ENCODE measurements at places on chromosomes 7 and 10.

DNA sequence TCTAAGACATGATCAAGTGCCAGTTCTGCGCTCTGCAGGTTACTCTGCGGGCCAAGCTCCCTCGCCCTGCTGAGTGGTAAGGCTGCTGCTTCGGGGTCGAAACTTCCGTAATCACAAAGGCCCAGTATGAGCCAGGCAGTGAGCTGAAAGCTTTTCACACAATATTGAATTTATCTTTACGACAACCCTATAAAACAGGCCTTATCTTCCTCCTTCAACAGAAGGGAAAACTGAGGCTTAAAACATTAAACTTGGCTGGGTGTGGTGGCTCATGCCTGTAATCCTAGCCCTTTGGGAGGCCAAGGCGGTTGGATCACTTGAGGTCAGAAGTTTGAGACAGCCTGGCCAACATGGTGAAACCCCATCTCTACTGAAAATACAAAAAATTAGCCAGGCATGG lies 83.3 kb downstream of the FAM107B start:
- DNase-seq, result no peak

DNA sequence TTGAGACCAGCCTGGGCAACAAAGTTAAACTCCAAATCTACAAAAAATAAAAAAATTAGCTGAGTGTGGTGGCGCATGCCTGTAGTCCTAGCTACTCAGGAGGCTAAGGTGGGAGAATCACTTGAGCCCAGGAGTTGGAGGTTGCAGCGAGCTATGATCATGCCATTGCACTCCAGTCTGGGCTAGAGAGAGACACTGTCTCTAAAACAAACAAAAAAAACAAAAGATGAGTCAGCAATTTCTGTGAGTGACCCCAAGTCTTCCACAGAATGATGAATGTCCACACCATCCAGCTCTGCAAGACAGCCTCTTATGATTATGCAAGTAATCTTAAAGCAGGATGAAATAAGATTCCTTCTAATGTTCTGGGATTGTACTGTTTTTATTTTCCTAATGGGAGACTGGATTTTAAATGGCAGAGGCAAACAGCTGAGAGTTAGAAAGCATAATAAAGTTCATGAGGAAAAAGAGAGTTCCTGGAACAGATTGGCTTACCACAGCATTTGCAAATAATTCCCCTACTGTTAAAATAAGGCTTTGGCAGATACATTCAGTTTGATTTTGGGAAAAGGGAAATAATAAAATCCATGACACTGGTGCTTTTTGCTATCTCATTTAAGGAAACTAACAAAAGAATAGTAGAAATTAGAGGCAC lies 18.9 kb upstream of the PRKAR2B start:
- DNase-seq, result no peak

DNA sequence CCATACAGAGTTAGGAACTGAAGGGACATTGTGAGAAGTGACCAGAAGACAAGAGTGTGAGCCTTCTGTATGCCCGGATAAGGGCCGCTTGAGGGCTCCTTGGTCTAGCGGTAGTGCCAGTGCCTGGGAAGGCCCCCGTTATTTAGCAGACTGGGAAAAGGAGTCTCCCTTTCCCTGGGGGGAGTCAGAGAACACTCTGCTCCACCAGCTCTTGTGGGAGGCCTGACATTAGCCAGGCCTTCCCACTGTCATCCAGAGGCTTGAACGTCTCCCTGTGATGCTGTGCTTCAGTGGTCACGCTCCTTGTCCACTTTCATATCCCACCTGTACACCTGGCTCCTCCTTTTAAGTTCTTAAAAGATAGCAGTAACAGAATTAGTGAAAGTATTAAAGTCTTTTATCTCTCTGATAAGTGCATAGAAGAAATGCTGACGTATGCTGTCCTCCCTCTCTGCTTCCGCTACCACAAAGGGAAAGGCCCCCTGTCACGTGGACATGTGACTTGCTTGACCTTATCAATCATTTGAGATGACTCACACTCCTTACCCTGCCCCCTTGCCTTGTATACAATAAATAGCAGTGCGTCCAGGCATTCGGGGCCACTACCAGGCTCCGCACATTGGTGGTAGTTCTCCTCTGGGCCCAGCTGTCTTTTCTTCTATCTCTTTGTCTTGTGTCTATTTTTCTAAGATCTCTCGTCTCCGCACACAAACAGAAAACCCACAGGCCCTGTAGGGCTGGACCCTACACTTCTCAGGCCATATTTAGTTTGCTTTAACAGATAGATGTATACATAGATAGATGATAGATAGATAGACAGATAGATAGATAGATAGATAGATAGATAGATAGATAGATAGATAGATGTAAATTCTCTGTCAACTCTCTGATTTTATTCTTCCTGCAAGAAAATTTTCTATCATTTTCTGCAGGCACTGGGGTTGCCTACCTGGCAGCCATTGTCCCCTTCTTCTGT lies 131.5 kb upstream of the JCAD start:
- DNase-seq, result no peak

DNA sequence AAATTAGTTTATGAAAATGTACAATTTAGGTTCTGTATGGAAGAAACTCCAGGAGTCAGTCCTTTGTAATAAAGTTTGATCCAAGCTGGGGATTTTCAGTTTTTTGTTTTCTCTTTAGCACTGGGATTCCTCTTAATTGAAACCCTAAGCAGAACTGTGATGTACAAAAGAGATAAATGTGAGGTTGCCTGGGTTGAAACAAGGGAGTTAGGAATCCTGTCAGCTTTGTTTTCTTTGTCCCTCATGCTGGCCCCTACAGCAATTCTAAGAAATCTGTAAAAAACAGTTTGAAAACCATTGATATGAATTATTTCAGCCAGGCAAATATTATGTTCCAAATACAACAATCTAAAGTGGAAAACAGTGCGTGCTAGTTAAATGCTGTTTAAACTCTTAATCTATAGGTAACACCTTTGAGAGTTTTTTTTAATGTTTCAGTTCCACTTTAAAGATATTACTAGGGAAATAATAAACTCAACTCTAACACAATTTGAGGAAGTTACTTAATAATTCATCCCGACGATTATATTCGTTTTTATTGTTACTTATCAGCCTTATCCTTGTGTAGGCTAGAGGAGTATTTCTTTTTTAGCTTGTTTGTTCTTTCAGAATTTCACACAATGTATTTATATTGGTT lies 65.3 kb downstream of the SGCE start:
- DNase-seq, result no peak

DNA sequence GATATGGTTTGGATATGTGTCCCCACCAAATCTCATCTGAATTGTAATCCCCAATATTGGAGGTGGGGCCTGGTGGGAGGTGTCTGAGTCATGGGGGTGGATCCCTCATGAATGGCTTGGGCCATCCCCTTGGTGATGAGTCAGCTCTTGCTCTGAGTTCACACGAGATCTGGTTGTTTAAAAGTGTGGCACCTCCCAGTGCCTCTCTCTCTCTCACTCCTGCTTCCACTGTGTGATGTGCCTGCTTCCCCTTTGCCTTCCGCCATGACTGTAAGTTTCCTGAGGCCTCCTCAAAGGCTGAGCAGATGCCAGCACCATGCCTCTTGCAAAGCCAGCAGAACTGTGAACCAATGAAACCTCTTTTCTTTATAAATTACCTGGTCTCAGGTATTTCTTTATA lies 4.8 kb upstream of the GCK start:
- no peak for DNase-seq

- no peak for DNase-seq
Measured at GRCh38 chr10:100802196-100802595, 56.8 kb downstream of the PAX2 start.

DNA sequence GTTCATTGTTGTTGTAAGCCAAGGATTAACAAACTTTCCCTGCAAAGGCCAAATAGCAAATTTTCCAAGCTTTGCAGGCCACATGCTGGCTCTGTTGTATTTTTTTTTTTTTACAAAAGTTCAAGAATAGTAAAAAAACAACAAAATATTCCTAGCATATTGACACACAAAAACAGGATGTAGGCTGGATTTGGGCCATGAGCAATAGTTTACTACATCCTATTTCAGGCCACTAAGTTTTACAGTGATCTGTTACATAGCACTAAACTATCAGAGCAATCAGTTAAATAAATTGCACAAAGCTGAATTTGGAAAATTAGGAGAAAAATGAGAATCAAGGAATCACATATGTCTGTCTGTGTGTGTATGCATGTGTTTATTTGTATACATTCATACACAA lies 491.8 kb upstream of the GHITM start:
- DNase-seq, result no peak

- DNase-seq, result no peak
Measured at GRCh38 chr7:115516341-115516740, 514.2 kb downstream of the TFEC start.

GRCh38 chr10:131946321-131946751 lies 35.4 kb downstream of the BNIP3 start:
- DNase-seq, result no peak

DNA sequence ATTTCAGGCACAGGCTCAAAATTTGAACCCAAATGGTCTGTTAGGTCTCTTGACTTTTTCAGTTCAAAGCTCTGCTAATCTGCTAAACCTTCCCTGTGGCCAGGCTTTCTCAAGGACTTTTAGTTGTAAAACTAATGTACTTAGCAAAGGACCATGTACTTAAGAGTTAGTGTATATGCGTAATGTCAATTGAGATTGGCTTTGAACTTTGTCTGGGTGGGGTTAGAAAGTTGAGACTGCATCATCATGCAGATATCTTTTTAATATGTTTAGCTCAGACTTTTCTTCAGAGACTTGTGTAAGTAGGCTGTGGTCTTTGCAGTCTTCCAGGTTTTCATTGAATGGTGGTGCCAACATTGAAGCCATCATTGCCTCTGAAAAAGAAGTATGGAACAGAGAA lies 33.7 kb downstream of the CYP51A1 start:
- DNase-seq, result no peak

- DNase-seq, result no peak
Measured at GRCh38 chr10:58994226-58995057, 182.0 kb upstream of the PHYHIPL start.

DNA sequence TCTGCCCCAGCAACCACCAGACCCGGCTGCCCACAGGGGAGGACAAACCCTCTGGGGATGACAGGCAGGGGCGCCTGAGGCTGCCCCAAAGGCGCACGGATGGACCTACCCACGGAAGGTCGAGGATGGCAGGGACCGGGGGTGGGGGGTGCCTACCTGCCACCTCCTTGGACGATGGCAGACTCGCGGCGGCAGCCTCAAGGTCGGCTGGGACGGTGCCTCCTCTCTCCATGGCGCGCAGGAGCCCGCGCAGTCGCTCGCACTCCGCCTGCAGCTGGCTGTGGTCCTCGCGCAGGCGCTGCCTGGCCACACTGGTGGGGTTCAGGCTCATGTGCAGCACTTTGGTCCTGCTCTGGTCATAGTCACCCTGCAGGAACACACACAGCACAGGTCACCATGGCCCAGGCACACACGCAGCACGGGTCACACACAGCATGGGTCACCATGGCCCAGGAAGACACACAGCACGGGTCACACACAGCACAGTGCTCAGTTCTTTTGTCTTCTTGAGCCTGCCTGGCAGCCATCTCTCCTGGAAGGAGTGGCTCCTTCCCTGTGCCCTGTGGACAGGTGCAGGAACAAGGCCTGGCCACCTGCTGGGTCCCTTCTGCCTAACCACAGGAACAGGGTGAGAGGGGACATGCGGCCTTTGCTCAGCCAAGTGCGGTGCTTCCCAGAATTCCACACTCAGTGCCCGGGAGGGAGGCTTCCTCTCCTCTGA lies 266.6 kb downstream of the ELFN1 start:
- no peak for DNase-seq

- no peak for DNase-seq
Measured at GRCh38 chr7:12518920-12519681, 51.4 kb upstream of the SCIN start.

DNA sequence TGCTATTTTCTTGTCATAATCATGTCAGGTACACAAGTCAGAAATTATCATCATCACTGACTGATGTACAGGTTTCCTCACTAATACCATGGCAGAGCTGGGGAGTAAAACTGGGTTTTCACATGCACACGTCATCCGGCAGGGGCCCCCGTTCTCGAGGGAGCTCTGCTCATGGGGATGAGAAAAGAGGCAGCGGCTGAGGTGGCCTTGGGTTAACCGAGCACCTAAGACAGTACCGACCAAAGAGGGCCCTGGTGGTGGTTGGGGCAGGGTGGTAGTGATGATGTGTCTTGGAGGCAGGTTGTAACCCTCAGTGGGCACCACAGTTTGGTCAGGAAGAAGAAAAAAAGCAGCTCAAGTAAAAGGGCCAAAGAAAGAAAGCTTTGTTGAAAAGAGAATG lies 12.1 kb upstream of the TRPV6 start:
- DNase-seq, result no peak

GRCh38 chr7:94497874-94498670 lies 11.5 kb upstream of the CASD1 start:
- no peak for DNase-seq

- peak; percentile 84 for DNase-seq
Measured at GRCh38 chr7:5477723-5478531, 54.3 kb upstream of the TNRC18 start.

DNA sequence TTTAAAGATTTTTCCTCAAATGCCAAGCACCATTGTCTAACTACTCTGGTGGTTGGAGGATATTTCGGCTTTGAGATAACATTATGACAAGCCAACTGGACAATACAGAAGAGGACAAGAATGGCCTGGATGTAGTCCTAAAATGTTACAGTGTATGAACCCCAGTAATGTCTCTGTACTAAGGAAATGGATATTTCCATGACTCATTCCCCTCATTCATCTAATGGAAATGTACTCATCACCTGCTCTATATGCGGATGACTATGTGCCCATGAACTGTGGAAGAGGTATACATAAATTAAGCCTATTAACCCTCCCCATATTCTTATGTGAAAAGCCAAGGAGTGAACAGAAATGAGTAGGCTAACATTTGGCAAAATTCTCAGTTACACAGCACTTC lies 207.9 kb downstream of the CACNA2D1 start:
- DNase-seq, result no peak

DNA sequence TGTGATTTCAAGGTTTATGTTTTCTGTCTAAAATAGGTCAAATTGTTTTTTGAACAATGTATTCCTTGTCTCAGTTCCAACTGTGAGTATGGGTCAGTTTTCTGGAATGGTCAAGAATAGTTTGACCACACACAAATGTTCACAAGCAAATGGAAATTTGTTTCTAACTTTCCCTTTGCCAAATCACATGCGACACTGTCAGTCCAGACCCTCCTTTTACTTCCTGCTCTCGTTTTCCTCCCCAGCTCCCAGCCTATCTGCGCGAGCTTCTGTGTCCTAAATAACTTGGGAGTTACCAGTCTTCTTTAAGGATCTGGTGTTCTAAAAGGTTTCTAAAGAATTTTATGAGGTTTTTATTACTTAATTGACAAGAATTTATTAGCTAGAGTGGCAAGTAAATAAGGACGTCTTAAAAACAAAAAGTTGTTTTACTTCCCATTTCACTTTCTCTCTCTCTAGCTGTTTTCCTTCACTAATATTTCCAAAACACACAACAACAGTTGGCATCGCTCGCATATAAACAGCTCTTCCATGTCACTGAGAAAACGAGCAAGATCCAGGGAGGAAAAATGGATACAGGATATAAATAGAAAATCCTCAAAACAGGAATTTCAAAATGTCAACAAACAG lies 266.1 kb upstream of the KLF6 start:
- no peak for DNase-seq

Measured in eye (tissue), 1 donor.